ENCODE measurements at places on chromosomes 5 and 9.

GRCh38 chr9:95246547-95246946, 71.0 kb downstream of the FANCC start:
- peak; percentile 37 for DNase-seq

- DNase-seq = no peak
Observed at GRCh38 chr9:27732494-27732893, 159.2 kb upstream of the C9orf72 start.

DNA sequence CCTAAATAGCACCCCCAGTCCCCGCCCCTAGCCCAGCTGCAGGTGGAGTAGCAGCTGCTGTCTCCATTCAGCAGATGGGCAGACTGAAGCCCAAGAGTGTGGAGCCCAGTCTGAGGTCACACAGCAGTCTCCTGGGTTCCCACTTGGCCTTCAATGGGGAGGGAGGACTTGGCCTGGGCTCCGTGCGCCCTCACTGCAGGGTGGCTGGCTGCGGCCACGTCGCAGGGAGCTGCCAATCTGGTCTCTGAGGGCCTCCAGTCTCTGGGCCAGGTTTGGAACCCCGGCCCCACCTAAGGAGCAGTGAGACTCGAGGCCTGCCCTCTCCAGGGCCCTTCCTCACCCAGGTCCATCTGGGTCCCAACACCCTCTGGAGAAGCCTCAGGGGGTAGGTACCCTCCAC, 7.4 kb downstream of the KIF12 start:
- DNase-seq = no peak

GRCh38 chr9:95157481-95158151, 159.9 kb downstream of the FANCC start:
- DNase-seq = peak; percentile 69

GRCh38 chr5:96120120-96120519, 158.5 kb upstream of the ELL2 start:
- DNase-seq = no peak

DNA sequence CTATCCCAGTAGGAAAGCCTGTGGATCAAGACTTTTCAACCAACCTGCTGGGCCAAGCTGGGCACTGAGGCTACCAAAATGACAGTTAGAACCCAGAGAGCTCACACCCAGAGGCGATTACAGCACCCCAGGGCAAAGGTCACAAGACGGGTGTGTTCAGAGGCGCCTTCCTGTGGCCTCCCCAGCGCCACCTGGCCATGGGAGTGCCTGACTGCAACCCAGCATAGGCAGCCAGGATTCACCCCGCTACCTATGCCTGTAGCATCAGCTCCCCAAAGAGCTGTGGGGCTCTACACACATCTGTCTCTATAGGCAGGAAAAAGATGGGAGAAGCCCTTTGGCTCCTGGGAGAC, 33.5 kb downstream of the PDGFRB start:
- peak; percentile 44 for DNase-seq

GRCh38 chr5:52694648-52695047, 93.1 kb upstream of the ITGA1 start:
- no peak for DNase-seq

- no peak for DNase-seq
Observed at GRCh38 chr5:15209053-15209762, 290.8 kb upstream of the FBXL7 start.

DNA sequence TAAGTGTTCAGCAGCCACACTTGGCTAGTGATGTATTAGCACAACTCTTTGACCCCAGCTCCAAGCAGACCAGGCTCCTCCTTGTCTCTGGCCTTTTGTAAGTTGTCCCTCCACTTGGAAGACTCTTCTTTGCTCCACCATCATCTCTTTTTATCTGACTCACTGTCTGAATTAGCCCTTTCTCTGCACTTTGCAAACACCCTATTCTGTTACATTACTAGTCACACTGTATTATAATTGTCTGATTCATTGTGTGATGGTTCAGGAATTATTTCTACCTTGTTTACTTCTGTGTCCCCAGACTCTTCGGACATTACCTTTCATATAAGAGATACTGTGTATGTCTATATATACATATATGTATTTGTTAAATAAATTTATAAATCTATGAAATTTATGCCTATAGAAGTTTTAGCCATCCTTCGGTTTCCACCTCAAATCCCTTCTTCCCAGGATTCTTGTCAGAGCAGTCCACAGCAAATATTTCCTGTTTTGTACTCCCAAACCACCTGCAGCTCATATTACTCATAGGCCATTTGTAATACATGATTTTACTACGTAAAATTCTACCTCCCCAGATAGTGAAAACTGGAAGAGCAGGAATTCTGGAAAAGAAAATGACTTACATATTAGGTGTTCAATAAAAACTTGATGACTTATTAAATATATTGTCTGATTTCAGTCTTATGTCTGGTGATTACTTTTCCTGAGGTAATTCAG, 69.0 kb downstream of the MTAP start:
- DNase-seq = peak; percentile 64

GRCh38 chr5:18799482-18800128, 1165.3 kb downstream of the TAF11L14 start:
- DNase-seq = no peak

DNA sequence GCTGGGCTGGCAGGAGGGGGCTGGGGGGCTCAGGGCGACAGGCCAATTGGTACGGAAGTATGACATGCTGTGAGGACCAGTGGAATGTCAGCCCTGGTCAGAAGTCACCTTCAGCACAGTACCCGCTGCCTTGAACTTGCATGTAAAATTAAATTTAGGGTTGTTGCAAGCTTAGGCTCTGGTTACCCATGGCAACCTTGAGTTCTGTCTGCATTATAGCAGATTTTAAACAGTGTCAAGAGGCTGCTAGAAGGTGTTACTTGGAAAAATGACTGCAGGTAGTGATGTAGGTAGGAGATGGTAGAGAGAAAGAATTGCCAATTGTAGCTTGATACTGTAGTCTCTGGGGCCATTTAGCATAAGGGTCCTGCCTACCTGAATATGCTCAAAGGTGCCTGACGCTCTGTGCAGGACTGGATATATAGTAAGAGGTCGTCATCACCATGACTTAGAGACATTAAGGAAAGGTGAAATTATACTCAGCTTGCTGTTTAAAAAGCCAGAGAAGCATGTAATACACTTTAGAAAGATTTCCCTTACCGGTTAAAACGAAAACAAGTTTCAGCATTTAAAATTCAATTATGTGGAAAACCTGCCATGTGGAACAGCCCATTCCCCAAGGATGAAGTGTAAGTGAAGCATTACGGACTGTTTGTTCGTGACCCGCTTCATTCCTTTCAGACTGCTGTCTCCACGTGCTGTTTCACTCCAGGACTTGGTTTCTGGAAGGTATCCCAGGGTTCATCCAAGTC, 169.0 kb downstream of the PDZD2 start:
- no peak for DNase-seq

GRCh38 chr9:71863631-71864030, 47.4 kb downstream of the ABHD17B start:
- DNase-seq = no peak

DNA sequence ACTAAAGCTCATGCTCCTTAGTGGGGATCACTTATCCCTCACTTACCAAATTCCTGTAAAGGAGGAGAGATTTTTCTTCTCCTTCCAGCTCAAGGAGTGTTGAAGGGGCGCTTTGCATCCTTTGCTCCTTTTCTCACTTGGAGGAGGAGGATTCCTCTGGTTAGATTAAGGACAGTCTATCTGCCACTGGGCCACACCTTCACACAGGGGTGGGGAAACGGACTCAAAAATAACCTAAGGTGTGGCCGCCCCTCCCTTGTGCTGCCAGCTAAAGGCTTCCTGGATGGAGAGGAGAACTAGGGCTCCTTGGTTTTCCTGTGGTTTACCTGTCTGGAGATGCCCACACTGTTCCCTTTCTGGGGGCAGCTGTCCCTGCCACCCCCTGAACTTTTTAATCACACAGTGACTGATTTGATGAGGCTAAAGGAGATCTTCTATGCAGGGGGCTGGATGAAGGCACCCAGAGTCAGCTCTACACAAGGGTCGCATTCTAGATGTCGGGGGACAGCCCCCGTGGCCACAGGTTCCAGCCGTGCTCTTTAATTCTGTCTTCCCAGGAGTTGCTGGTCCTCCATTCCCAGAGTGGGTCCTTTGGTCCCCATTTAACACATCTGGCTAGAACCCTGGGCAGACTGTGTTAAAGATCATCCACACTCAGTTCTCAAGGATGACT, 14.4 kb downstream of the GLRX start:
- no peak for DNase-seq

DNA sequence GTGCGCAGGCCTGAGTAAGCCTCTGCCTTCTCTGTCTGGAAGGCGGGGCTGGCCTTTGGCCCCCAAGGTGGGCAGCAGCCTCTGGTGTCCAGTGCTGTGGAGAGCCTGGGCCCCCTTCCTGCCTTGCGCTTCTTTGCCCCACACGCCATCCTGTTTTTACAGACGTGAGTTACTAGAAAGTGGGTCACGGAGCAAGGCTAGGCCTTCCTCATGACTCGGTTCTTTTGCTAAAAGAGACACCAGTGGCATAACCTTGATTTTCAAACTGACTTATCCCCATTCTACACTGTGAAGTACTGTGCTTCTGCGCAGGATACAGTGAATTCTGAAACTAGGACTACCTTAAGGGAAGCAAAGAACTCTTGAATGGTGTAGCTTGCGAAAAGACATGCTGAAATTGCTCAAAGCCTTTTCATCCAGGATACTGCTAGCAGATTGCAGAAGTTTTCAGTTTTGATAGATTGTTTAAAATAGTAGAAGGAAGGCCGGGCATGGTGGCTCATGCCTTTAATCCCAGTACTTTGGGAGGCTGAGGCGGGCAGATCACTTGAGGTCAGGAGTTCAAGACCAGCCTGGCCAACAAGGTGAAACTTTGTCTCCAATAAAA, 7.2 kb downstream of the ROPN1L start:
- DNase-seq = no peak

GRCh38 chr9:13049223-13049622, 230.3 kb downstream of the MPDZ start:
- DNase-seq = no peak

DNA sequence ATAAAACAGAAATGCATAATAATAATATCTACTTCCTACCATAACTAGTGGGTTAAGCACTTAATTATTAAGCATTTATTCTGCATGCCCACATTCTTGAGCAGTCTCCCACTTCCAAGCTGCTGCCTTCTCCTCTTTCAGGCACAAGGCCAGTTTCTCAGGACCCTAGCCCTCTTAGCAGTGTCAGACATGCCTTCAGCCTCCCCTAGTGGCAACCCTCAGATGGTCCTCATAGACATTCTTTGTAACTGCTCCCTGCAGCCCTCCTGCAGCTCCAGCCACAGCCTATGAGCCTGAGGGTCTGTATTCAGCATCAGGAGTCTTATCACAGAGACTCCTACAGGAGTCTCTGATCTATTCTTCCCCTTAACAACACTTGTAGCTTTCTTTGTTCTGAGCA, 3.9 kb downstream of the IL9 start:
- DNase-seq = no peak

- DNase-seq = no peak
Observed at GRCh38 chr9:22170990-22171670, 162.0 kb upstream of the CDKN2B start.

- DNase-seq = peak; percentile 26
Observed at GRCh38 chr9:104092875-104093600, 1.1 kb upstream of the SMC2 start.

- DNase-seq = peak; percentile 53
Observed at GRCh38 chr5:141814064-141814964, 63.9 kb downstream of the PCDH1 start.

All from epithelial cell of esophagus (primary cell).